SJSA1 (cell line): ENCODE measurements at places on chromosomes 13 and 19. TPM values are rescaled to one million over a fixed set of nuclear protein-coding genes. Genes with fewer than 3 reads are reported as not detected.

The TTYH1 gene
- total RNA-seq: not detected in 2 replicates

The SCAF1 gene
- 23.2 and 27.3 TPM in 2 replicates for total RNA-seq

The ZNF547 gene
- total RNA-seq: 1.6 and 4.1 TPM in 2 replicates

The C1QTNF9B gene
- total RNA-seq: 0.08 TPM in 1 of 2 replicates, not detected in the other

The ZNF439 gene
- 0.06 and 1.5 TPM in 2 replicates for total RNA-seq

The UPF3A gene
- 29.9 and 35.2 TPM in 2 replicates for total RNA-seq

The CYP2F1 gene
- total RNA-seq: not detected in 2 replicates

The LILRA6 gene
- total RNA-seq: not detected in 2 replicates

The ELANE gene
- not detected in 2 replicates for total RNA-seq

The MISP gene
- total RNA-seq: 0.11 TPM in 1 of 2 replicates, not detected in the other

The TLE2 gene
- 19.2 and 19.9 TPM in 2 replicates for total RNA-seq

The OR10H1 gene
- not detected in 2 replicates for total RNA-seq

The TMEM205 gene
- 113 and 138 TPM in 2 replicates for total RNA-seq

The GRIN2D gene
- total RNA-seq: 0.05 TPM in 1 of 2 replicates, not detected in the other

The GZMM gene
- total RNA-seq: not detected in 2 replicates

The ERICH4 gene
- total RNA-seq: not detected in 2 replicates

The GPR12 gene
- not detected in 2 replicates for total RNA-seq

The ZFP82 gene
- 3.4 and 4.9 TPM in 2 replicates for total RNA-seq

The SGCG gene
- not detected in 2 replicates for total RNA-seq

The ADM5 gene
- 0.58 TPM in 1 of 2 replicates, not detected in the other for total RNA-seq

The CLDN10 gene
- not detected in 2 replicates for total RNA-seq

The MEDAG gene
- total RNA-seq: not detected in 2 replicates

The SYT3 gene
- not detected in 2 replicates for total RNA-seq

The COLGALT1 gene
- 73.9 and 114 TPM in 2 replicates for total RNA-seq

The NALCN gene
- total RNA-seq: 0.22 and 1.2 TPM in 2 replicates

The SULT2B1 gene
- 0.37 and 1.1 TPM in 2 replicates for total RNA-seq

The MAMSTR gene
- total RNA-seq: 0.16 TPM in 1 of 2 replicates, not detected in the other

The ZNF836 gene
- 4.3 and 5.9 TPM in 2 replicates for total RNA-seq

The PDX1 gene
- not detected in 2 replicates for total RNA-seq

The FAM83E gene
- total RNA-seq: 0.11 TPM in 1 of 2 replicates, not detected in the other

The STARD13 gene
- total RNA-seq: 4.9 and 7.8 TPM in 2 replicates

The PINLYP gene
- total RNA-seq: 1.3 TPM in 1 of 2 replicates, not detected in the other

The ADPRHL1 gene
- total RNA-seq: 6.3 and 10.5 TPM in 2 replicates

The FCER2 gene
- total RNA-seq: not detected in 2 replicates

The SIX5 gene
- 9.1 and 10.2 TPM in 2 replicates for total RNA-seq

The DAND5 gene
- 0.41 TPM in 1 of 2 replicates, not detected in the other for total RNA-seq

The CD22 gene
- total RNA-seq: 0.03 and 0.21 TPM in 2 replicates
